ENCODE measurements at places on chromosomes 1 and 21. TPM values are rescaled to one million over a fixed set of nuclear protein-coding genes. Genes with fewer than 3 reads are reported as not detected.

The OR2T29 gene
- total RNA-seq = not detected

The NTRK1 gene
- not detected for total RNA-seq

The CFHR4 gene
- total RNA-seq = not detected

The TMEM39B gene
- 5.2 TPM for total RNA-seq

The DLGAP3 gene
- total RNA-seq = under 0.01 TPM

The OR2M5 gene
- total RNA-seq = not detected

The UBL4B gene
- total RNA-seq = not detected

The SUCO gene
- 37.5 TPM for total RNA-seq

The IL24 gene
- 0.77 TPM for total RNA-seq

The TNFSF4 gene
- 1.5 TPM for total RNA-seq

The MCOLN3 gene
- 26.9 TPM for total RNA-seq

The RGS1 gene
- 1.0 TPM for total RNA-seq

The C8A gene
- total RNA-seq = not detected

Data from melanocyte of skin (primary cell).